GM10248 (cell line): ENCODE measurements at places on chromosomes 16 and 17.
A peak's percentile ranks its signal among the peaks of the same experiment; 100 is the strongest.

DNA sequence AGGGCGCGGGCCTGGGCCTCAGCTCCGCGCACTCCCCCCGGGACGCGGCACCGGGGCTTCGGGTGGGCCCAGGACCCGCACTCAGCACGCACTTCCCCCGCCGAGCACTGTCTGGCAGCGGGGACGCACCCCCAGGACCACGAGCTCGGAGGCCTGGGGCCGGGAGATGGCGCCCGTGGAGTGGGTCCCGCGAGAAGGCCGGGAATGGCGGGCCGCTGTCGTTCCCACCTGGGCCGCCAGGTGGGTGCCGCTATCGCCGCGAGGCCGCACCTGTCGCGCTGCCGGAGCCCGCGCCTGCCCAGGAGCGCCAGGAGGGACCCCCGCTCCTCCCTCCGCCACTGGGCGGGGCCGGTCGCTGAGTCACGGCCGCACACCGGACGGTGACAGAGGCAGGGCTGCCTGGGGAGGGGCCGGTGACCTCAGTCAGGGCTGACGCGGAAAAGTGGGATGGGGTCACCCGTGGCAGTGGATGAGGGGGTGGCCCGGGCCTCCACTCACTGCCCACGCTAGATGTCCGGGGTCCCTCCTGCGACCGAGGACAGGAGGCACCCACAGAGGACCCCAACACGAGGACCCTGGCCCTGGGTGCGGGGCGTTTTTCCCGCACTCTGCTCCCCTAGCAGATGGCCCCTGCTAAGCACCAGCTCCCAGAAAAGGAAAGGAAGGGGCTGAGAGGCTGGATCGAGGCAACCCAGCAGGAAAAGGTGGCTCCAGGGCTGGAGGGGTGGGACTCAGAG, 6.9 kb upstream of the ACTG1 start:
- DNase-seq, result peak; percentile 77

GRCh38 chr16:58044266-58045019, 18.9 kb downstream of the MMP15 start:
- no peak for DNase-seq

- DNase-seq, result no peak
Observed at GRCh38 chr16:23948949-23949411, 113.2 kb downstream of the PRKCB start.

DNA sequence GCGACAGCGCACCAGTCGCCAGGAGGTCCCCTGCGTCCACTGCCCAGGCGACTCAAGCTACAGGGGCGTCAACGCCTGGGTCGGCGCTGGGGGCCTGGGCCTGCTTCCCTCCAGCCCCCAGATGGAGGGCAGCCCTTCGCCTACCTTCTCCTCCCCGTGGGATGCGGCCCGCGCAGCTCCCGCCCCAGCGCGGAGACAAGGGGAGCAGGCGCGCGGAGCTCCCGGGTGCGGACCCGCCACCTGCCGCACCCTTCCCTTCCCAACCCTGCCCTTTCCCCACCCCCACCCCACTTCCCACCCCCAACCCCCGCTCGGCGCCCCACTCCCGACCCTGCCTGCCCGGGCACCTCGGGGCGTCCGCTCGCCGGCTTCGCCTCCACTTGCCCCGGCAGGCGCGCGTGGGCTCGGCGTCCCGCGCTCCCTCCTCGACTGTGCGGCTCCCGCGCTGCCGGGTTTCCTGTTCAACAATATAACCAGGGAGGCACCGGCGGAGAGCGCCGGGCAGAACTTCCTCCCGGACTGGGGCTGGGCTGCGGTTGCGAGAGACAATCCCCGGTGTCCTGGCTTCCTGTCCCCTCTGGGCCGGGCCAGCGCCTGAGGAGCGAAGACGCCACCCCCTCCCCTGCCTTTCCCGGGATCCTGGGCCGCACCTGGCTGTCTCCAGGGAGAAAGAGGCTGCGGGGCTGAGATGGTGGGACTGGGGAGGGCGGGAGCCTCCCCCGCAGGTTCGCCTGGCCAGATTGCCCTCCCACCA, at the start of gene ARHGAP27:
ARHGAP27 (minus strand) TSS at position 466 of the 754 bp plus-strand sequence. CDS start 2,591 bp downstream, outside the sequence.
- no peak for DNase-seq

DNA sequence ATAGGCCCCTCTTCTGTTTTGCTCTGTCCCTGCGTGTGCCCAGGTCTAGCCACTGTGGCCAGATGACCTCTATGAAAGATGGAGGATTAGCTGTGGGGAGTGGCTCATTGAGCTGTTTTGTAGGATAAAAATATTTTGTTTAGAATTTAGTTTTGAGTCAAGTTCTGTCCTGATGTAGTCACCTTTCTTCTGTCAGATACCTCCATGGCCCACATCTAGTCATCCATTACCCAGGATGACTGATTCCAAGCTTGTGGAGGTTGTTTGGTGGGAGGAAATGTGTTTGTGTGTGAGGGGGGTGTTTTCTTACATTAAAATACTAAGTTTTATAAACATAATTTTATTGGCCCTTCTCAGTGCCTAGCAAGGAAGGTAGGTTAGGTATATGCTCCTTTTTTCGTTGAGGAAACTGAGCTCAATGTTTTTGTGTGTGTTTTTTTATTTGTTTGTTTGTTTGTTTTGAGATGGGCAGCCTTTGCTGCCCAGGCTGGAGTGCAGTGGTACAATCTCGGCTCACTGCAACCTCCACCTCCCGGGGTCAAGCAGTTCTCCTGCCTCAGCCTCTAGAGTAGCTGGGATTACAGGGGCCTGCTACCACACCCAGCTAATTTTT, 16.3 kb downstream of the SNX11 start:
- no peak for DNase-seq

GRCh38 chr17:33704856-33705255, 411.8 kb upstream of the ASIC2 start:
- DNase-seq, result no peak

DNA sequence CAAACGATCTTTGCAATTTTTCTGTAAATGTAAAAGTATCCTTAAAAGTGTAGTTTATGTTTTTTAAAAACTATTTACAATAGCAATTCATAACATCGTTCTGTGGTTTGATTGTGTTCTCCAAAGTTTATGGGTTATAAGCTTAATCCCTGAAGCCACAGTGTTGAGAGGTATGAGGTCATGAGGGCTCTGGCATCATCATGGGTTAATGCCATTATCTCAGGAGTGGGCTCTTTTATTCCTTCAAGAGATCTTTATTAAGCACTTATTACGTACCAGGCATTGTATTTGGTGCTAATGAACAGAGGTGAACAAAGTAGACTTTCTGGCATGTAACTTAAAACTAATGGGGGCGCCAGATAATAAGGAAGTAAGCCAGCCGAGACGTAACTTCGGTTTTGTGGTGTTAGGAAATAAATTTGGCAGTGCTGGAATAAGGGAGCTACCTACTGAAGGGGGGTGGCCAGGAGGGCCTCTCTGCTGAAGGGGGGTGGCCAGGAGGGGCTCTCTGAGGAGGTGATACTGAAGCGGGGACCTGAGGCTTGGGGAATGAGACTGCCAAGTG, 158.1 kb downstream of the VPS53 start:
- DNase-seq, result no peak

- DNase-seq, result no peak
Observed at GRCh38 chr17:35577830-35578196, 558 bp downstream of the PEX12 start.

- no peak for DNase-seq
Observed at GRCh38 chr17:32936186-32936893, 8.4 kb downstream of the TMEM98 start.

DNA sequence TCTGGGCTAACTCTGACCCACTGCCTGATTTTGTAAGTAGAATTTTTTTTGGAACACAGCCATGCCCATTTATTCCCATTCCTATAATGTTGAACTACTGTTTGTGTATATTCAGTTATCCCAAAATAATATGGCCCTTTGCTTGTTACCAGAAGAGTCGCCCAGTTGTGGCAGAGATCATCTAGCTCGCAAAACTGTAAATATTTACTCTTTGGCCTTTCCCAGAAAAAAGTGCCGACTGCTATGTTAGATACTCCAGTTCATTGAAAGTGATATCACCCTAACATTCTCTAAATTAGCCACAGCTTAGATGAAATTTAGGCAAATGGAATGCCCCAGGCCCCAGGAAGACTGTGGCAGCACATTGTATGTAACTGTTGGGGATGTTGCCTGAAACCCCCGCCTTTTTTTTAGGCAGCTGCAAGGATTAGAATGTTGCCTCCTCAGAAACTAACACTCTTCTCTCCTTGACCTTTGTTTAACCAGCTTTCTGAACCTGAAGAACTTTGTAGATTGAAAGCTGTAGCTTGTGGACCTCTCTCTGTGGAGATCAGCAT, 19.1 kb downstream of the WWOX start:
- DNase-seq, result no peak

DNA sequence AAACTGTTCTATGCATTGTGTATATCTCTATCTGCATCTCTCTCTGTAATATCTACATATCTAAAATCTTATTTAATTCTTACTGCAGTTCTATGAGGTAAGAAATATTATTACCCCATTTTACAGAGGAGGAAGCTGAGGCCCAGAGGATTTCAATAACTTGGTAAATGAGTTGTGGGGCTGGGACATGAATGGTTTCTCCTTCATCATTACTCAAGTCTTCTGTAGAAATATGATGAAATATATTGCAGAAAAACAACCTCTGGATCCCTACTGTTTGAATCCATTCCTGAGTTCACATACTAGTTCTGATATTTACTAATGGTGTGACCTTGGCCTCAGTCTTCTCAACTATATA, 45.5 kb upstream of the NLK start:
- DNase-seq, result no peak
